ENCODE measurements at places on chromosomes 3 and 15.
A peak's percentile ranks its signal among the peaks of the same experiment; 100 is the strongest.

GRCh38 chr3:28502397-28502937 lies 153.8 kb upstream of the AZI2 start:
- DNase-seq = no peak

GRCh38 chr15:48671103-48672022 lies 25.9 kb upstream of the FBN1 start:
- DNase-seq = peak; percentile 68

- DNase-seq = no peak
Observed at GRCh38 chr3:117016378-117016777, 306.8 kb downstream of the TUSC7 start.

- no peak for DNase-seq
Observed at GRCh38 chr3:101828691-101829436, 20.4 kb upstream of the NFKBIZ start.

DNA sequence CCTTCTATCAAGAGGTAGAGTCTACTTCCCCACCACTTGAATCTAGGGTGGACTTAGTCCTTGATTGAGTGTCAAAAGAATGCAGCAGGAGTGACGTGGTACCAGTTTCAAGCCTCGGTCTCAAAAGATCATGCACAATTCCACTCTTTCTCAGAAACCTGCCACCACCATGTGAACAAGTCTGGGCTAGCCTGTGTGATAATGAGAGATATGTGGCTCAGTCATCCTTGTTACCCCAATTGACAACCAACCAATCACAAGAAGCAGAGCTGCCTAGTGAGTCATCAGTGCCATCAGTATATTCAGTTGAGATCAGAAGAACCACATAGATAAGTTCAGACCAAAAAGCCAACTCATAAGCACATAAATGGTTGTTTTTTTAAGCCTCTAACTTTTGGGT lies 374.5 kb downstream of the IL20RB start:
- DNase-seq = no peak

DNA sequence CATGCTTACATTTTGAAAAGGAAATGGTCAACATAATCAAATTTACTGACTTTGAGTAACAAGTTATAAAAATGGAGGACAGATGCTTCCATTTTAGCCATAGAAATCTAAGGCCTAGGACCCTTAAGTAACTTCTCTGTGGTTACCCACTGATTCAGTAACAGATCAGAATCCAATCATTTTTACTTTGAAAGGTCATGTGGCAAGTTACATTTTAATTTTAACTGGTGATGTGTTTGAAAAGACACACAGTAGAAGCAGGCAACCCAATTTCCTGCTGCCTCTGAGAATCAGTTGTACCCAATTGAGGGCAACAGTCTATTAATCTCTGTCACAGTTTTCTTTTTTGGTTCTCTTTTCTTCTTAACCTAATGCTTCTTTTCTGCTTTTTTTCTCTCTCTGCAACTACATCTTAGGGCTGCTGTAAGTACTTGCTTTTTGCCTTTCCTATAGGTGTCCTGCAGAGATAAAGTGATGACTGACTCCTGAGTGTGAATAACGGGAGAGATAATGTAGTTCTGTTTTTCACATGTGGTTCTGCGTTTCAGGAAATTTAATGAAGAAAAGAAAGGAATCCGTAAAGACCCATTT lies 3.3 kb downstream of the ZWILCH start:
- no peak for DNase-seq

DNA sequence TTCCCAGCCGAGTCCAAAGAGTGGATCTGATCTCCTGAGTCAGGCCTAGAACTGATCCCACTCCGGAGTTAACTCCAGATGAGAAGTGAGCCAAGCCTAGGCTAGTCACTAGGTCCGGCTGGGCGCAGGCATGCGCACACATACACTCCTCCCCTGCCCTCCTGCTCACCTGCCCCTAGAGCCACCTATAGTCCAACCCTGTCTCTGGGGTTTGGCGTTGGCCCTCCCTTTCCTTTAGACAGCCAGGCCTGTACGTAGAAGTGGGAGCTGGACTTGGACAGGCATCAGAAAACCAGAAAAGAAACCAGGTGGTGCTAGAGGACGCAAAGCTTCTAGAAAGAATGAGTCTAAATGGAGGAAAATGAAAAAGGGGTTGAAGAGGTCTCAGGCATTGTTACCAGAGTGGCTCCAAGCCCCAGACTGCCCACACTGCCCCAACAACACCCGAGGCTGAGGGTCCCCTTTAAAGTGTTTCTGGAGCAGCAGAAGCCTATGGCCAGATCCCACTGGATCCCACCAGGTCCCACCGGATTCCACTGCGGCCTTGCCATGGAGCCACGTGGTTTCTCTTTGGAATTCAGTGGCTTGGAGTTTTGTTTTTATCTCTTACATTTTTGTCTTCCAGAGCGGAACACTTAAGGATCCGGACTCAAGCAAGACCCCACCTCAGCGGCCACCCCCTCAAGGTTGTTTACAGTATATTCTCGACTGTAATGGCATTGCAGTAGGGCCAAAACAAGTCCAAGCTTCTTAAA lies 24.2 kb upstream of the TIMP4 start:
- no peak for DNase-seq

DNA sequence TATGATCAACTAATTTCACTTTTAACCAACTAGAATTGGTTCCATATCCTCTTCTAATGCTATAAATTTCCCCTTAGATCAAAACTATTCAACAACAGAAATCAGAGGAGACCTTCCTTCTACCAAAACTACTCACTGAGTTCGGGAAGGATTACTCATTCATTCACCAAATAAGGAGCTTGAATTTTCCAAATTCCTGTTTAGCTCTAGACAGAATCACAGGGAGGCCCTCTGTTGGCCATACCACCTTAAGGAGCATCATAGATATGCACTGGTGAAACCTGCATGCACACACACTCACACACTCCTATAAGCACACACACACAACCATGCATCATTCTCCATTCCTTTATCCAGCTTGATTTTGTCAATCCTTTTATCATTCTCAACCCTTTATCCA lies 49.0 kb downstream of the SUCLG2 start:
- DNase-seq = peak; percentile 45

DNA sequence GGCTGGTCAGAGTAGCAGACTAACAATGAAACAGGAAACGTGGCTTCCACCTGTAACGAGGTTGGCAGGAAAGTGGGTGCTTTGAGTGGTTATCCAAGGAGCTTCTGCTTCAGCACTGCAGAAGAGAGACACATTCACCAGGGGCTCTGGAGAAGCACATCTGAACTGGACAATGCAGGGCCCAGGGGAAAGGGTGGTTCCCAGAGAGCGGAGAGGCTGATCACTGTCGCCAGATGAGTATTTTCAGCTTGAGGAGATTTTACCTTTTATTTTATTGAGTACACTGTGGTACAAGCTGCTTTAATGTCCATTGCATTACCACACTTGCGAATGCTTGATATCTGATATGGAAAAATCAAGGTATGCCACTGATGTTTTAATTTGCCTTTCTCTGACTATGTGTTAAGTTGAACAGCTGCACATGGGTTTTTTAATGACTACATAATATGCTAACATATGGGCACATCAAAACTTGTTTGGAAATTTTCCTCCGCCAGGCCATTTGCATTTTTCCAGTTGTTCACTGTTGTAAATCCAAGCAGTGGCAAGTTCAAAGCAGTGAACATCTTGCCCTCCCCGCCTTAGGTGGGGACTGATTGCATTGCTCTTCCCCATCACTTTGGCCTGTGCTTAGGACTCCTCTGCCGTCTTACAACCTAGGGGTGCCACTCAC lies 52.1 kb downstream of the LRTM1 start:
- DNase-seq = no peak

DNA sequence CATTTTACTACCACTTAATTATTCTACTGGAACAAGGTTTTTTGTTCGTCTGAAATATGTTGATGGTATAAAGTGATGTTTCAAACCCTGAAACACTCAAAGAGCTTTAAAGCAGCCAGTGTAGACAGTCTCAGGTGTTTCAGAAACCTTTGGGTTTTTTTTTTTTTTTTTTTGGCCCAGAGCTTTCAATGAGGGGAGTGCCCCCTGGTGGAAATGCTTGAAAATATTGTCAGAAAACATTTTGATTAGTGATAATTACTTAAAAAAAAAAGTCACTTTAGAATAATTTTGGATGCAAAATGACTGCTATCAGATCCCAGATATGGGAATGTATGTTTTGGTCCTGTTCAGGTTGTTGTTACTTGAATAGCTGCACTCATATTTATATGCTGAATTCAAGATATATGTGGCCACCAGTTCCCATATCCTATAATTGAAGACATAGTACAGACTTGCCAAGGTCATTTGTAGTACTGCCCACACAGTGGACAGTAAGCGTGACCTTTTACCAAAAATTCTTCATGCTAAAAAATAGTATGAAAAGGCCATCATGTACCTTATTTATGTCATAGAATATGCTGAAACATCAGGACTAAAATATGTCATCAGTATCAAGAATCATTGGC lies 35.9 kb downstream of the SATB1 start:
- DNase-seq = peak; percentile 2

DNA sequence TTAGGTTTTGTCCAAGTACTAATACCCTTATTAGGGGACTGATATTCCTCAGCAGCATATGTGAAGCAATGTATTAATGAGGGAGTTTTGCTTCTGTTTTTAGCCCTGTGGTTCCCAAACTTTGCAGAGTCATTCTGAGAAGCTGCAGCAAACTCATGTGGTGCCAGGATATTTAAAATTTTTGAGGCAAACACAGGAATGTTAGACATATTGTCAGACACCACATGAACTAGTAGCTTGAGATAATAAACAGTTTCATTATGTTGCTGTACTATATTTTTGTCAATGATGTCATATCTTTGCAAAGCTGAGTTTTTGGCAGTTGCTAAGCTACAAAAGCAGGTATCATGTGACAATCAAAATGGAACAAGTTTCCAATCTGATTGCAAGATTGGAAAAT lies 36.6 kb downstream of the ATP6V1A start:
- DNase-seq = peak; percentile 78

GRCh38 chr3:72011485-72011884 lies 226.5 kb upstream of the PROK2 start:
- no peak for DNase-seq

DNA sequence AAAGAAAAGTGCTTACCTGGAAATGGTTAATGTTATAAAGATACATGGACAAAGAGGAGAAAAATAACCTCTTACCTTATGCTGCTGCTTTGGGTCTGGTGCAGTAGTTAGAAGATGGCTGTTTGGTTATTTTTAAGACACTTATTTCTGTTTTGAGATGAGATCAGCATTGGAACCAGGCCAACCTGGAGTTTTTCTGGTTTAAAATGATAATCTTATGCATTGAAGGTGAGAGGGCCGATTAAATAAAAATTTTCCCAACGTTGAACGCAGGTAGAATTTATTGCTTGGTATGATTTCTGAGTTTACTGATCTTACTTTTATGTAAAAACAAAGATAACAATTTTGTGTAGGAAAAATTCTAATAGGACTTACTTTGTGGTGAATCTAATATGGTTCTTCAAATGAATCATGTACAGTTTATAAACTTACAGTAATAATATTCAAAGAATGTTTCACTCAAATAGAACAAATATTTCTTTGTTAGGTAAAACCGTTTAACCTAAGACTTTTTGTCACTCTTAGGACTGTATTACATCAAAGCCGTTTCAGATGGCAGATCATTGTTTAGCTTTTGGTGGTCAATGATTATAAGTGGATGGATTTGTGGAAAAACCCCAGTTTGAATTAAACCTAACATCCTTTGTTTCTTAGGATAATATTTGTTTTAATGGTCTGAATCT lies 14.9 kb downstream of the UBE2E2 start:
- DNase-seq = no peak

GRCh38 chr3:157914882-157915281 lies 191.3 kb downstream of the SHOX2 start:
- DNase-seq = no peak

DNA sequence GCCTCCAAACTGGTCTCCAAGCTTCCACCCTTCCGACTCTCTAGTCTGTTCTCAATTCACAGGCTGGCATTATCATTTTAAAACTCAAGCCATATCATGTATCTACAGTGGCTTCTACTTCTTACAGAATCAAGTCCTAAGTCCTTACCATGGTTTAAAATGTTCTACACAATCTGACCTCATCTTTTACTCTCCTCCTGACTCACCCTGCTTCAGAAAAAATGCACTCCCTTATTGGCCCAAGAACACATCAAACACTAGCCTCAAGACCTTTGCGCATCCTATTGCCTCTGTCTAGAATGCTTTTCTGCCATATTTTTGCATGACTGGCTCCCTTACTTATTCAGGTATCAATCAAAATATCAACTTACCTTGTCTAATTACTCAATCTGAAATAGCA lies 11.0 kb downstream of the MRPL3 start:
- DNase-seq = no peak

DNA sequence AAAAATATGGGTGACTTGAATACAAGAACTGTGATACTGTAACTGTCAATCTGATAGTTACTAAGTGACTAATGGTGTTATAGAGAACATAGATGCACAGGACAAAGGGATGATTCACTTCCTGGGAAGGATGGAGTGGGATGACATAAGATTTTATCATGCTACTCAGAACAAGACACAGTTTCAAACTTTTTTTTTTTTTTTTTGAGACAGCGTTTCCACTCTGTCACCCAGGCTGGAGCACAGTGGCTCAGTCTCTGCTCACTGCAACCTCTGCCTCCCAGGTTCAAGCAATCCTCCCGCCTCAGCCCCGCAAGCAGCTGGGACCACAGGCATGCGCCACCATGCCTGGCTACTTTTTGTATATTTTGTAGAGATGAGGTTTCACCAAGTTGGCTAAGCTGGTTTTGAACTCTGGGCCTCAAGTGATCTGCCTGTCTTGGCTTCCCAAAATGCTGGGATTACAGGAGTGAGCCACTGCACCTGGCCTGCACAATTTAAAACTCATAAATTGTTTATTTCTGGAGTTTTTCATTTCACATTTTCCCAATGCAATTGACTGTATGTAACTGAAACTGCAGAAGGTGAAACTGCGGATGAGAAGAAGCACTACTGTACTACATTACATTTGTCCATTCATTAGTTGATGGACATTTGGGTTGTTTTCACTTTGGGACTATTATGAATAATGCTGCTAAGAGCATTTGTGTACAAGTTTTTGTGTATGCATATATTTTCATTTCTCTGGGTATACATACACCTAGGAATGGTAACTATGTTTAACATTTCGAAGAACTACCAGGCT lies 40.6 kb downstream of the ADIPOQ start:
- DNase-seq = peak; percentile 16
